ENCODE measurements at places on chromosomes 11 and 22.

GRCh38 chr11:30143098-30143705, 87.6 kb upstream of the FSHB start:
- no peak for DNase-seq

DNA sequence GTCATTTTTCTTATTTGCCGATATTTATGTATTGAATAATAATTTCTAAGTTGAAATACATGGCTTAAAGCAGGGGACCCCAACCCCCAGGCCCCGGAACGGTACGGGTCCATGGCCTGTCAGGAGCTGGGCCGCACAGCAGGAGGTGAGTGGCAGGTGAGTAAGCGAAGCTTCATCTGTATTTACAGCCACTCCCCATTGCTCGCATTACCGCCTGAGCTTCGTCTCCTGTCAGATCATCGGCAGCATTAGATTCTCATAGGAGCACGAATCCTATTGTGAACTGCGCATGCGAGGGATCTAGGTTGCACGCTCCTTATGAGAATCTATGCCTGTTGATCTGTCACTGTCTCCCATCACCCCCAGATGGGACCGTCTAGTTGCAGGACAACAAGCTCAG, 4.5 kb downstream of the ZMAT5 start:
- no peak for DNase-seq

- DNase-seq, result no peak
Measured at GRCh38 chr11:5625281-5625680, 480 bp downstream of the TRIM34 start.

- no peak for DNase-seq
Measured at GRCh38 chr11:109486129-109486528, 64.1 kb downstream of the C11orf87 start.

DNA sequence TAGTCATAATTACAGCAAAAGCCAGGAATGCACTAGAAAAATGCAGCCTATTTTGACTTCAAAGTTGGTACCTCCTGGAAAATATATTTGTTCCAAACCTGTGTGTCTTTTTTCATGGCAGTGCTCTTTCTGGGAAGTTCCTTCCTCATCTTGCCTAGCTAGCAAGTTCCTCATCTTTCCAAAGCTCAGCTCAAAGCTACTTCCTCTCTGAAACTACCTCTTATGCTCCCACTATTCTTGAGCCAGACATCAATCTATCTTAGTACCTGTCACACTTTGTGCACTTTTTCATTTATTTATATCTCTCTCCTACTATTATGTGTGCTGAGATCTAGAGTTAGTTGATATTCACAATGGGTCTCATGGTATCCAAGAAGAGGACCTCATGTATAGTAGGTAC, 191.6 kb upstream of the CCDC90B start:
- no peak for DNase-seq

DNA sequence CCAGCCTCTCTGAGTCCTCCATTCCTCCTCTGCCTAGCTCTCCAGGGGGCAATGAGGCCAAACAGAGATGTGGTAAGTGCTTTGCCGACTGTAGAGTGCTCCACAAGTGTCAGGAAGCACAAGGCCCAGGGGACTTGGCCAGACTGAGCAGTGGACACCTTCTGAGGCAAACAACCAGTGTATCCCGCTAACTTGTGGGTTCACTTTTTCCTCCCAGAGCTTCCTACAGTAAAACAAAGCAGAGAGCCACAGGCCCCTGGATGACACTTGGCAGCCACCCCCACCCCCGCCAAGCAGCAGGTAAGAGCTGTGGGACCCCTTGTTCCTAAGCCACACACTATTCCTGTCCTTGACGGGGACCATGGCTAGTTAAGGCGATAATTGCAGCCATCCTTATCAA, 160.9 kb downstream of the CACNA1I start:
- no peak for DNase-seq

DNA sequence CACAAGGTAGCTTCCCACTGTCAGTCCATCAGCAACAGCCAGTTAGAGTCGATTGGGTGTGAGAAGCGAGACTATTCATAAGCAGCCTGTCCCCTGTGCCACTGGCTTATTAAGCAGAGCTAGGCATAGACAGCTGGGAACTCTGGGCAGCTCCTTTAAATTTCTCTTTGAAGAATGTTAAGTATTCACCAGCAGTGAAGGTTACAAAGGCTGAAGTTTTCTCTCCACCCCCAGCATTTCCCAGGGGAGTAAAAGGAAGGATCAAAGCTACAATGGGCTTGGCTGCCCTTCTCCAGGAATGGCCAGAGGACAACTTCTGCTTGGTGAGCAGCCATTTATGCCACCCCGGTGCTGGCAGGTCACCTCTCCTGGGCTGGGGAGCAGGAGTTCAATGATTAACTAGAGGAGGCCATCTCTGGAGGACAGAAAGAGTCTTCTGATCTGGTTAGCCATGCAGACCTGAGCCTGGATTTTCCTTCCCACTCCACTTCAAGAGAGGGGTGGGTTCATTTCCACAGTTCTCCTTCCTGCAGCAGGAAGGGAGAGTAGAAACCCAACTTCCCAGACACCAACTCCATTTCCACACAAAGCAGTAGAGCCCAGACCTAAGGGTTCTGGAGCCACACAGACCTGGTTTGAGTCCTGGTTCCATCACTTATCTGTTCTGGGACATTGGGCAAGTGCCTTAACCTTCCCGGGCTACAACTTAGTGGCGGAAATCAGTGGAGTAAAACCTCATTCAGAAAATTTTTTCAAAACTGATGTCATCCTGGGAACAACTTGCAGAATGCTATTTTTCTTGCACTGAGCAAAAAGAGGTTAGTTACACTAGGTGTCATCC, 22.6 kb downstream of the POU2AF3 start:
- DNase-seq, result no peak

DNA sequence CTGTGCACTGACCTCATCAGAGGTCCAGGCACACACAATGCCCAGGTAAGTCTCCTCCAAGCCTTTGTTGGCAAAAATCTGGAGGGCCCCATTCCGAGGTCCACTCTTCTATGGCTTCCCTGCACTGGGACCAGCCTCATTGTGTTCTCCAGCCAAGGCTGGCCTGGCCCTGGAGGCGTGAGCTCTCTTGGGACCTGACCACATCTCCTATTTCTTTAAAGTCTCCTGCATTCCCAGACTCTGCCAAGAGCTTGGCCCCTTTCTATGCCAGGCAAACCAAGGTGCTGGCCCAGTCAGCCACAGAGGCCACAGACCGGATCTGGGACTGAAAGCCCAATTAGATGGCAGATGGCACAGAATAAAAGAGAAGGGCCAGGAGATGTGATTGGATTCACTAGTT, 55.1 kb downstream of the C11orf58 start:
- no peak for DNase-seq

DNA sequence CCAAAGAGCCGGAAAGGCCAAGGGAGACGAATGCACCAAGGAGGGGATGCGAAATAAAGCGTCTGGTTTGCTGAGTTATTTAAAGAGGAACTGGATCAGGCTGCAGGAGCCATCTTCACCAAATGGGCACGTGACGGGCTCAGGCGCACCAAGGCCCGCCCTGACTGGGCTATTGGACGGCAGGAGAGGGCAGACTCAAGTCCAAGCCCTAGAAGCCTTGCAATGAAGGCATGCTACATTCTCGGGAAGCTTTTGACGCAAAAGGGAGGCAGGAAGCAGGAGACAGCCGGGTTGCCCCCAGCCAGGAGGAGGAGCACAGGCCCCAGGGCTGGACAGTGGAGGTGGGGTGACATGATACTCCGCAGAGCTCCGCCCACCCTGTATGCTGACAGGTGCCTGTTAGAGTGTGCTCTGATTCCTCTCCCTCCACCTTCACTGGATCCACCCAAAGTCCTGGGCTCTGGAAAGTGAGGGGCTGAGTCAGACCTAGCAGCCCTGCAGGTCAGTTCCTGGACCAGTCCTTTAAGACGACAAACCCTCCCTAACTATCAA, 41.5 kb upstream of the BID start:
- no peak for DNase-seq

DNA sequence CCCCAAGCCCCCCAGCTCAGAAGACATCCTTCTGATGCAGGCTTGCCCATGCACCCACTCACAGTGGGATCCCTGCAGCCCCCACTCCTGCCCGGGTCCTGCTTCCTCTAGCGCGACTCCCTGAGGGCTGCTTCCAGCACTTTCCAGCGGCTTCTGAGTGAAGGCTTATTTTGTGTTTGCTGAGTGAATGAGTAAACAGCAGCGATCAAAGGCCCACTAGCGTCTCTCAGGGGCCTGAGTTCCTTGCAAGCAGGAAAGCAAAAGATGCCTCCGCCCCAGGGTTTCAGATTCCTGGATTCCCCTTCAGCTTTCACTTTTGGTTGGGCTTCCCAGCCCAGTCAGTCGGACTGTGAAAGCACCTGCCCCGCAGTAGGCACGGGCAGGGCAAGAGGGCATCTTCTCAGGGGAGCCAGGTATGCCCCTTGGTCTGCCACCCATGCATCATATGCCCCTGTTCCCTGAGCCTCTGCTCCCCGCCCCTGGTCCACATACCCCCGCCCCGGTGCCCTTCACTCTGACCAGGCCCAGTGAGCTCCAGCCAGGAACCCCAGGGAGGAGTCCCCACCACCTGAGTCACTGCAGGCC, 9.2 kb downstream of the FADD start:
- no peak for DNase-seq

- DNase-seq, result no peak
Measured at GRCh38 chr22:43923191-43923590, 414 bp upstream of the PNPLA3 start.

DNA sequence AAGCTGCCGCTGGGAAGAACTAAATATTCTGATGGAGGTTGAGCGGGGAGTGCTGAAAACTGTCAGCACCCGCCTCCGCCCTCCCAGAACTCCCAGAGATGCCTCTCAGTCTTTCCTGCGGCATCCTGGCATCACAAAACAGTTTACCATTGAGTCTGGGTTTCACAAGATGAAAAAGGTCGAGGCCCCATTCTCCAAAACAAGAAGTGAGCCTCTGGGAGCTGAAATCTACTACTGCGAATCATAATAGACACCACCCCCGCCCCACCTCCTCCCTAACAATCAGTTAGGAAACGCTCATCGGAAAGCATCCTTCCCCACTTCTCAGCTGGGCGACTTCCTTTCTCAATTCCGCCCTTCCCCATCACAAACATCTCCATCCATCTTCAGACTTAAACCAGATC, 1.0 kb downstream of the SUN2 start:
- DNase-seq, result no peak

DNA sequence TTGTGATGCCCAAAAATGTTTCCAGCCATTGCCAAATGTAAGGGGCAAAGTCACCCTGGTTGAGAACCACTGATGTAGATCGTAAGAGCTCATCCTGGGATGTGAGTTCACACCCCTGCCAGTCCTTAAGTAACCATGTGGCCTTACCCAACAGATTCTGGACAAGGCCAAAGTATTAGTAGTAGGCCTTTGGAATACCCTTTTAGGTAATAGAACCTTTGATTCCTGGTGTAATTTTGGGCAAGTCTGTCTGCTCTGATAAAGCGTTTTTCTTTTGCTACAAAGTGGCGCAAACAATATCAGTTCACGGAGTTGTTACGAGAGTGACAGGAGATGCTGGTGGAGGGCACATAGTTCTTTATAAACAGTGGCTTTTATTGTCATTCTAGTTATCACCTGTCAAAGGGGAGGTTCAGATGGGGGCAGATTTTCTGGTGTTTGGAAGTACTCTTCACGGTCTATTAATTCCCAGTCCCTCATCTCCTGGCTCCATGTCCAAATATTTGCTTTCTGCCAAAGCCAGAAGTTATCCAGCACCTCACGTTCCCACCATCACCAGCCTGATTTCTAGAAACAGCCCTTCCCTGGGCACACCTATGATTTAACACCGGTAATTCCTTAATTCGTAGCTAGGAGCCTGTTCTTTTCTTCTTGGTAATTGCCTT, 73.8 kb upstream of the CRYBB3 start:
- DNase-seq, result no peak

DNA sequence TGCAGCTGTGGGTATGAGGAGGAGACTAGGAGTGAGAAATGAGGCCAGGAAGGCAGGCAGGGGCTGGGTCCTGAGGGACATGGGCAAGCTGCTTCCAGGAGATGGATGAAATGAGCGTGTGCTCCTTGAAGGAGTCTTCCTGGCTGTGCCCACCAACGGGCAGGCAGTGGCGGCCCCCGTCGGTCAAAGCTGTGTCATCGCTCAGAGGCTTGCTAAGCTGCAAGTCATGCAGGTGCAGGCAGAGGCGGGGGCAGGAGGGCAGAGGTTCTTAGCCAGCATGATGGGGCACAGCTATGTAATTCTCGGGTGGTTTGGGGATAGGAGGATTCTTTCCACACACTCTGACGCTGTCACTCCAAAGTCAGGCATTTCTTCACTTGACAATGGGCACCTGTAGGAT, 12.5 kb upstream of the PEX26 start:
- DNase-seq, result no peak

DNA sequence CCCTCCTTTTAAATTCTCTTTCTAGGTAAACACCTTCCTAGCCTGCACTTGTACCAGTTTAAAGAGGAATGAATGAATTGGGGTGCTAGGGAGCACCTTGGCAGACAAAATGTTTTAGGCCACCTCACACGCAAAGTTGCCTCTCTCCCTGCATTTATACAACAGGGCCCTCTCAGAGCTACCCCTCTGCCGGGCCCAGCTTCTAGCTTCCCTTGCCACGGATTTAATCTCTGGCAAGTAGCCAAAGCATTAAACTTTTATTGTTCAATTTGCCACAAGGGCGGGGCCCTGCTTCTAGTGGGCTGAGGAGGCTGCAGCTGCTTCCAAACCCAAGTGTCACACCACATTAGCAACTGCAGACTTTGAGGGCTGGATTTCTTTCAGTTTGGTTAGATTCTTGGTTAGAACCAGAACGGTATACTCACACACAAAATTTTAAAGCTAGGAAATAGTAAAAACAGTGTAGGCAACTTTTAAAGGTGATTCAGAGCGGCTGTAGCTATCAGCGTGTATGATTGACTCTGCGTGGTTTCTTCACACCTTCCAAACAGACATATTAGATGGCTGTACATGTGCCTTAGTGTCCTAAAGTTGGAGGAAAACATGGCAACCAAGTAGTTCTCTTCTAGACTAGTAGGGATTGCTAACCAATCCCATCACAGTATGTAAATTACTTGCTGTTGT, 6.5 kb downstream of the KREMEN1 start:
- no peak for DNase-seq

DNA sequence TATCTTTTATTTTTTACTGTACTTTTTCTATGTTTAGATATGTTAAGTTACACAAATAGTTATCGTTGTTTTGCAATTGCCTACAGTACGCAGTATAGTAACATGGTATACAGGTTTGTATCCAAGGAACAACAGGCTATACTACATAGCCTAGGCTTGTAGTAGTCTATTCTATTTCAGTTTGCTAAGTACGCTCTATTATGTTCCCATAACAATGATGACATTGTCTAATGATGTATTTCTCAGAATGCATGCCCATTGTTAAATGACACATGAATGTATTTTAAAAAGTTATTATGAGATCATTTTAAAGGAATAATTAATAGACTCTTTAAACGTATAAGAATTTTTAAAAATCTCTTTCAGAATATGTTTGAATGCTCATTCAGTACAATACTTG, 696.7 kb upstream of the CCDC90B start:
- no peak for DNase-seq

DNA sequence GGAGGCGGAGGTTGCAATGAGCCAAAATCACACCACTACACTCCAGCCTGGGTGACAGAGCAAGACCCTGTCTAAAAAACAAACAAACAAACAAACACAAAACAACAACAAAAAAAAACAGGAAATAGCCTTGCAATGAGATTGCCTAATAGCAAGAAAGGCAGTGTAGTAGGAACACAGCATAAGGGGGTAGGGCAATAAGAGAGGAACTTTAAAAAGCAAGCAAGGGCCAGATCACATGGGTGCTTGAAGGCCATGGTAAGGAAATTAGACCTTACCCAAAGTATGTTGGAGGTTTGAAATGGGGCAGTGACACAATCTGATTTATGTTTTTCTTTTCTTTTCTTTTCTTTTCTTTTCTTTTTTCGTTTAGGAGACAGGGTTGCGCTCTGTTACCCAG, 34.7 kb upstream of the NRIP3 start:
- no peak for DNase-seq
